ENCODE measurements at places on chromosomes 3 and 15. TPM values are rescaled to one million over a fixed set of nuclear protein-coding genes. Genes with fewer than 3 reads are reported as not detected.

Gene ARPP19
- 173 TPM for total RNA-seq

GRCh38 chr3:14377838-14378169 lies 24.6 kb upstream of the SLC6A6 start:
- no peak overlapping the region for H3K27ac ChIP-seq
- H3K27me3 ChIP-seq: no peaks in the 10 kb centered on the region
- H3K36me3 ChIP-seq: no peaks in the 10 kb centered on the region
- H3K4me3 ChIP-seq: no peak overlapping the region
- no peak for ATAC-seq

Gene SCAMP5
- 2.2 TPM for total RNA-seq

GRCh38 chr3:75076481-75076880 lies 462.0 kb upstream of the CNTN3 start:
- no peak for ATAC-seq
- no peaks in the 10 kb centered on the region for H3K27me3 ChIP-seq
- no peak overlapping the region for H3K4me3 ChIP-seq

DNA sequence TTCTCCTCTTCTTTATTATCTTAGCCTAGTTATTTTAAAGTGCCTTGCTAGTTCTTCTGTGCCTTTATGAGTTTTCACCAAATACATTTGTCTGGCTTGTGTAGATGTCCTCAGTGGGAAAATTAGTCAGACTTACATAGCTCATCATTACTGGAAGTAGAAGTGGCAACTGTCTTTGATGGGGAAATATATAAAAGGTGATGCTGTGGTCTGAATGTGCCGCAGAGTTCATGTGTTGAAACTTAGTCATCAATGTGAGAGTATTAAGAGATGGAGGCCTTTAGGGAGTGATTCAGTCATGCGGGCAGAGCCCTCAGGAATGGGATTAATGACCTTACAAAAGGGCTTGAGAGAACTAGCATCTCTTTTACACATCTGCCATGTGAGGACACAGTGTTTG lies 6.4 kb upstream of the ERICH6 start:
- peaks cover 10% of the 10 kb centered on the region for H3K36me3 ChIP-seq
- H3K27me3 ChIP-seq: no peaks in the 10 kb centered on the region

- H3K36me3 ChIP-seq: no peaks in the 10 kb centered on the region
- no peak overlapping the region for H3K27ac ChIP-seq
- H3K27me3 ChIP-seq: peaks cover 18% of the 10 kb centered on the region
- H3K4me3 ChIP-seq: no peak overlapping the region
These were observed 65.3 kb upstream of the SIAH2 start for GRCh38 chr3:150828261-150828660.

Gene VIPR1
- total RNA-seq: 7.0 TPM

DNA sequence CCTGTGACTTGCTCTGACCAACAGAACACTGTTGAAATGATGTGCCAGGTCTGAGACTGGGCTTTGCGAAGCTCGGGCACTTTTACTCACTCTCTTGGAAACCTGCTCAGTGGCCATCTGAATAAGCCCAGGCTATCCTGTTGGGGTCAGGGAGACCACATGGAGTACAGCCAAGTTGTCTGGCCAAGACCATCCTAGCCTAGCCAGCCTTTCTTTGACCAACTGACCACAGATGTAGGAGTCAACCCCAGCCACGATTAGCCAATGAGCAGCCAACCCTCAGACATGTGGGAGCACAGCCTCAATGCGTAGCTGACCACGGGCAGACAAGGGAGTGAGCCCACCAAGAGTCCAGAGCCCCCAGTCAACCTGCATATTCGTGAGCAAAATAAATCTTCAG lies 26.1 kb downstream of the CCR9 start:
- H3K4me3 ChIP-seq: no peak overlapping the region
- no peaks in the 10 kb centered on the region for H3K36me3 ChIP-seq
- H3K4me1 ChIP-seq: peaks cover 12% of the 10 kb centered on the region

GRCh38 chr15:60908888-60909287 lies 320.2 kb downstream of the RORA start:
- no peak for ATAC-seq
- no peak overlapping the region for H3K27ac ChIP-seq
- no peaks in the 10 kb centered on the region for H3K27me3 ChIP-seq
- H3K36me3 ChIP-seq: no peaks in the 10 kb centered on the region

- ATAC-seq: no peak
- H3K4me3 ChIP-seq: no peak overlapping the region
- no peaks in the 10 kb centered on the region for H3K27me3 ChIP-seq
- no peaks in the 10 kb centered on the region for H3K4me1 ChIP-seq
- H3K36me3 ChIP-seq: no peaks in the 10 kb centered on the region
- H3K27ac ChIP-seq: no peak overlapping the region
These were observed 944.4 kb downstream of the VGLL3 start for GRCh38 chr3:86046436-86047136.

GRCh38 chr3:16392065-16392464 lies 121.4 kb downstream of the RFTN1 start:
- peaks cover 13% of the 10 kb centered on the region for H3K4me1 ChIP-seq
- H3K27me3 ChIP-seq: no peaks in the 10 kb centered on the region
- peak overlapping the region; percentile 53 for H3K27ac ChIP-seq
- H3K4me3 ChIP-seq: no peak overlapping the region
- no peak for ATAC-seq

DNA sequence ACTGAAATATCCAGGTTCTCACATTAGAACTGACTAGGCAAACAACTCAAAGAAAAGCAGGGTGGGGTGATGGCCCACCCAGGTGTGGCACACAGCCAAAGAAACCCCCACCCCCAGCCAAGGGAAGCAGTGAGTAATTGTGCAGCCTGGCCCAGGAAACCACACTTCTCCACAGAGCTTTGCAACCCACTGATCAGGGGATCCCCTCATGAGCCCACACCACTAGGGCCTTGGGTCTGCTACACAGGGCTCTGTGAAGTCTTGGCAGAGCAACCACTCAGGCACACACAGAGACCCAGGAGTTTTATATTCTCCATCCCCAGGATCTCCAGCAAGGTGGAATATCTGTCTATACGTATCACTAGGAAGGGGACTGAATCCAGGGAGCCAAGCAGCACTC lies 22.2 kb upstream of the TRIM42 start:
- no peaks in the 10 kb centered on the region for H3K4me1 ChIP-seq
- H3K36me3 ChIP-seq: no peaks in the 10 kb centered on the region

Gene PLA1A
- 1.8 TPM for total RNA-seq

- no peak overlapping the region for H3K27ac ChIP-seq
- no peak overlapping the region for H3K4me3 ChIP-seq
- no peaks in the 10 kb centered on the region for H3K27me3 ChIP-seq
- no peaks in the 10 kb centered on the region for H3K36me3 ChIP-seq
These were observed 13.5 kb downstream of the ZNF774 start for GRCh38 chr15:90365414-90366055.

Gene ROBO2
- 2.9 TPM for total RNA-seq

Gene NEIL1
- 8.7 TPM for total RNA-seq

Gene NPAP1
- total RNA-seq: not detected

DNA sequence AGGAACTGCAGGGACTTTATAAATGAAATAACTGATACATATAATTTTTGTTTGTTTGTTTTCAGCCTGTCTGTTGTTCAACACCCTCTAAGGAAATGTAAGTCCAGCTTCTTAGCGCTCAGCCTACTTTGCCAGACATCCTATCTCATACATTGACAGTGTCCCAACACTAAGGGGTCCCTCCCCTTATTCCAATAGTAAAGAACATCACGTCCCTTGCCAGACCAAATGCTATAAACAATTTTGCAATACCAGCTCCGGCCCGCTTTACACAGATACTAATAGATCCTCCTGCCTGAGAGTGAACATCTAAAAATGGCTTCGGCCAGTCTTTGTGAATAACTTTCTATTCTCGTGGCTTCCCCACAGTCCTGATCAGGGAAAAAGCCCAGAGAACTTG lies 4.5 kb upstream of the TAFA4 start:
- no peak overlapping the region for H3K27ac ChIP-seq
- no peaks in the 10 kb centered on the region for H3K36me3 ChIP-seq
- peaks cover 50% of the 10 kb centered on the region for H3K27me3 ChIP-seq
- H3K4me3 ChIP-seq: no peak overlapping the region

DNA sequence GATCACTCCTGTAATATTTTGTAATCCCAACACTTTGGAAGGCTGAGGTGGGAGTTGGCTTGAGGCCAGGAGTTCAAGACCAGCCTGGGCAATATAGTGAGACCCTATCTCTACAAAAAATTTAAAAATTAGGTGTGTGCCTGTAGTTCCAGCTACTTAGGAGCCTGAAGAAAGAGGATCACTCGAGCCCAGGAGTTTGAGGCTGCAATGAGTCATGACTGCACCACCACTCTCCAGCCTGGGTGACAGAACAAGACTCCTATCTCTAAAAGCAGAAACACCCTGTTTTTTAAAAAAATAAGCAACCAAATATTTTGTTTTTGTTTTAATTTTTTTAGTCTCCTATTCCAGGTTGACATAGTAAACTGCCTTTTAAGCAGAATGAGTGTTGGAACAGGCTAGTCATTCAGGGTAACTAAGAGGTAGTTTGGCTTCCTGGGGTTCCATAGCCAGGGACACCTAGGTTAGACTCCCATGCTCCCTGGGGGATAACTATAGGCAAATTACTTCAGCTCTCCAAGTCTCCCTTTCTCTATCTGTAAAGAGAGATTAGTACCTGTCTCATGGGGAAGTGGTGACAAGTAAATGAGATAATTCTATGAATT lies 114.6 kb upstream of the C15orf61 start:
- ATAC-seq: no peak
- no peak overlapping the region for H3K4me3 ChIP-seq
- H3K27me3 ChIP-seq: no peaks in the 10 kb centered on the region
- H3K27ac ChIP-seq: no peak overlapping the region

- ATAC-seq: no peak
- no peaks in the 10 kb centered on the region for H3K4me1 ChIP-seq
- H3K27me3 ChIP-seq: no peaks in the 10 kb centered on the region
- no peak overlapping the region for H3K27ac ChIP-seq
- H3K36me3 ChIP-seq: no peaks in the 10 kb centered on the region
- H3K4me3 ChIP-seq: no peak overlapping the region
These were observed 53.1 kb downstream of the MCF2L2 start for GRCh38 chr3:183375337-183375736.

- H3K4me3 ChIP-seq: no peak overlapping the region
- H3K36me3 ChIP-seq: no peaks in the 10 kb centered on the region
- ATAC-seq: peak; percentile 41
- H3K4me1 ChIP-seq: no peaks in the 10 kb centered on the region
These were observed 3.6 kb downstream of the OTOL1 start for GRCh38 chr3:161500068-161500796.

DNA sequence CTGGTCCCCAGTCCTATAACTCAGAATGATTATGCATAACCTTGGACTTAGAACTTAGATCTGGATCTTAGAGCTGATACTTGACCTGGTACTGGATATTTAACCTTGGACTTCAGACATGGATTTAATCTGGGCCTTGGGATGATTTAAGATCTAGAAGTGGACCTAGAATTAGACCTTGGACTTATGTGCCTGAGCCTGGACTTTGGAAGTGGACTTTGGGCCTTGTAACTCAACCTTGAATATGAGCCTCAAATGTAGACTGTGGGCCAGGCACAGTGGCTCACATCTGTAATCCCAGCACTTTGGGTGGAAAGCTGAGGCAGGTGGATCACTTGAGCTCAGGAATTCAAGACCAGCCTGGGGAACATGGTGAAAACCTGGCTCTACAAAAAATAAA lies 46.1 kb downstream of the ZNF589 start:
- H3K36me3 ChIP-seq: no peaks in the 10 kb centered on the region
- no peaks in the 10 kb centered on the region for H3K4me1 ChIP-seq
- H3K27me3 ChIP-seq: no peaks in the 10 kb centered on the region
- no peak for ATAC-seq

Gene GABRA5
- total RNA-seq: 9.7 TPM

DNA sequence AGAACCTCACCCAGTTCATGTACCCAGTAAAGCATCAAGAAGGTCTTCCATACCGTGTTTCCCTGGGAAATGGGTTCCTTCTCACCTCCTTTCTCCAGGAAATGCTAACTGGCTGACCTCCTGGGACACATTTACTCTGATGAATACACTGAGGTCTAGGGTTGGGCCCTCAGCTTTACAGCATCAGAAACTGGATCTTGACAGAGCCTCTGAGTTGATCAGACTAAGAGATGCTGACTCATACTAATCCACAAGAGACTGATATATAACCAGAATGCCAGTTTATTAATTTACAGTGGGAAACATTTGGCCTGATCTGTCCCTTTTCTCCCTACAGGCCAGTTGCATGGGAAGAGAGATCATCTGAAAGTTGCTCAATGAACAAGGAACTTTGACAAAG lies 55.8 kb downstream of the GTF2E1 start:
- no peak overlapping the region for H3K27ac ChIP-seq
- H3K27me3 ChIP-seq: no peaks in the 10 kb centered on the region
- no peaks in the 10 kb centered on the region for H3K4me1 ChIP-seq
- ATAC-seq: no peak
- no peak overlapping the region for H3K4me3 ChIP-seq

Gene GTF2E1
- 14.8 TPM for total RNA-seq

GRCh38 chr15:40082195-40082883 lies 26.3 kb downstream of the BMF start:
- no peak overlapping the region for H3K4me3 ChIP-seq
- peak overlapping the region; percentile 67 for H3K27ac ChIP-seq
- H3K4me1 ChIP-seq: peaks cover 3% of the 10 kb centered on the region
- no peaks in the 10 kb centered on the region for H3K27me3 ChIP-seq

DNA sequence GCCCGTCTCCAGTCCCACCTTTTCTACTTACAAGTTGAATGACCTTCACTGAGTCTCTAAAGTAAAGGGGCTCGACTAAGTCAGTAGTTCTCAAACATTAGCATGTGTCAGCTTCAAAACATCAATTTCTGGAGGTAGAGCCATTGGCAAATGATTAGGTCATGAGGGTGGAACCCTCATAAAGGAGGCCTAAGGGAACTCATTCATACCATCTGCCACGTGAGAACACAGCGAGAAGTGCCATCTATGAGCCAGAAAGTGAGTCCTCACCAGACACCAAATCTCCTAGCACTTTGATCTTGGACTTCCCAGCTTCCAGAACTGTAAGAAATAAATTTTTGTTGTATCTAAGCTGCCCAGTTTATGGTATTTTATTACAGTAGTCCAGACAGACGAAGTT lies 129.8 kb downstream of the MEX3B start:
- H3K27ac ChIP-seq: no peak overlapping the region
- ATAC-seq: no peak
- peaks cover 38% of the 10 kb centered on the region for H3K4me1 ChIP-seq
- no peaks in the 10 kb centered on the region for H3K36me3 ChIP-seq
- no peak overlapping the region for H3K4me3 ChIP-seq

Gene CLRN1
- not detected for total RNA-seq

DNA sequence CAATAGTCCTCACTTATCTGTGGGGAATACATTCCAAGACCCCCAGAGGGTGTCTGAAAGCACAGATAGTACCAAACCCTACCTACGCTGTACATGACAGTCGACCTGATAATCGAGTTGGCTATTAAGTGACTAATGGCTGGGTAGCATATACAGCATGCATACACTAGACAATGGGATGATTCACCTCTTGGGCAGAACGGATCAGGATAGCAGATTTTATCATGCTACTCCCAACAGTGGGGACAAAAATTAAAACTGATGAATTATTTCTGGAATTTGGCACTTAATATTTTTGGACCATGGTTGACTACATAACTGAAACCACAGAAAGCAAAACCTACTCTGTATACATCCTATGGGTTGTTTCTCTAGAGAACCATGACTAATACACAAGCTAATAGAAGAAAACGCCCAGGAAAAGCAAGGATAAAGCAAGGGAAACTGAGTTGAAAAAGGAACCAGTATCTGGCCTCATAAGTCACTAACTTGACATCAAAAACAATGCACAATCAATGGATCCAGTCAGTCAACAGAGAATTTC lies 15.5 kb downstream of the ATG3 start:
- H3K27ac ChIP-seq: no peak overlapping the region
- peaks cover 62% of the 10 kb centered on the region for H3K36me3 ChIP-seq
- no peak overlapping the region for H3K4me3 ChIP-seq
- H3K4me1 ChIP-seq: no peaks in the 10 kb centered on the region

Gene RFX7
- 6.9 TPM for total RNA-seq

All from gastroesophageal sphincter (tissue), 4 donors.